Left kidney (tissue), 8 donors: ENCODE measurements at places on chromosomes 7 and 10.

DNA sequence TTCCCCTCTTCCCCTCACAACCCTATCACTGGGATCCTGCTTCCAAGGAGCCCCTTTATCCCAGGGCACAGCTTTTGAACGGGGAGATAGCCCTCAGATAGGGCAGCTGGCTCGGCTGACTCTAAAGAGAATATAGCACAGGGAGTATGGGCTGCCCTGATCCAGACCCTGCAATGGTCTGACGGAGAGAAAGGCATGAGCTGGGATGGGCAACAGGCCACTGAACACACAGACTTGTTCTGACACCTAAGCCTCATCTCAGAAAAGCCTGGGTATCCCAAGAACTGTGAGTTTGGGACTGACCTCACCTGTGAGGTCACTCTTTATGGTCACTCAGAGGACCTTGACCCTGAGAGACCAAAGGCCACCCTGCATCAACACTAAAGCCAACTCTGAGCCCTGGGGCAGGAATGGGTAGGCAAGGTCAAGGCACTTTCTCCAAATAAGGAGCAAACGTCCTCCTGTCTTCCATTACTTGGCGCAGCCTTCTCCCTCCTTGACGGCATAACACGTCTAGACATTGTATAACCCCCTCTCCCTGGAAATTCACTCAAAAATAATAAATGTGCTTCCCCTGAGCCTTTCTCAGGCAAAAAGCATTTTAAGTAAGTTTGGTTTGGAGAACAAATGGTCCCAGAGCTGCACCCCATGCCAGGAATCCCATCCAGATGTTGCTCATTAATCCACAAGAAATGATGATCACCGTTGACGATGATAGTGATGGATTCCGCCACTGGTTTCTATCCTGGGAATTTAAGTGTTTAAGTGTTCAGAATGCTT is 8.2 kb upstream of the LRRC18 start:
- DNase-seq: no peak

DNA sequence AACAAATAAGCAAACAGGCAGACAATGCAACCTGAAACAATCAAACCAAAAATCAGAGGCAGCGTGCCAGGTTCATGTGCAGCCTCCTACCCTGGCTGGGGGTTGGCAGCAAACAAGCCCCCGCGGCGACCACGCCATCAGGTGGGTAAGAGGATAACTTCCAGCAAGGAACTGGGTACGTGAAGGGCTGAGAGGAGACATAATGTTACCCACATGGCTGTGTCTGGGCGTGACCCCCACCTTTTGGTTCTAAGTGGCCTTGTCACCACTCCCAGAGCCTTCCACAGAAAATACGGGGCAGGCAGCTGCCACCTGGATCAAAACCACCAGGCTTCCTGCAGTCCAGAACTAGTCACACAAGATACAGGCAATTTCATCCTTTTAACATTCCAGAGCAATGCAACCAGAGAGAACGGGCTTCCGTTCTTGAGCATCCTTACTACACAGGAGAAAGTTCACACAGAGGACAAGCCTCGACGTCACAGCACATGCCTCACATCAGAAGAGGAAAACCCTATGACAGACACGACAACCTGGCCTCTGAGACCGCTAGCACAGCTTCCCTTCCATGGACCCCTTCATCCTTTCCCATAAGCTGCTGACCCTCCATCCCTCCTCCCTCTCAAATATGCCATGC is 171.0 kb downstream of the GRID1 start:
- DNase-seq: no peak

- no peak for DNase-seq
These were observed 145.0 kb downstream of the PARD3 start for GRCh38 chr10:34670081-34670480.

- no peak for DNase-seq
These were observed 486.3 kb upstream of the PCDH15 start for GRCh38 chr10:55287346-55287745.

GRCh38 chr10:96671211-96671890 is 49.0 kb downstream of the PIK3AP1 start:
- DNase-seq: no peak

DNA sequence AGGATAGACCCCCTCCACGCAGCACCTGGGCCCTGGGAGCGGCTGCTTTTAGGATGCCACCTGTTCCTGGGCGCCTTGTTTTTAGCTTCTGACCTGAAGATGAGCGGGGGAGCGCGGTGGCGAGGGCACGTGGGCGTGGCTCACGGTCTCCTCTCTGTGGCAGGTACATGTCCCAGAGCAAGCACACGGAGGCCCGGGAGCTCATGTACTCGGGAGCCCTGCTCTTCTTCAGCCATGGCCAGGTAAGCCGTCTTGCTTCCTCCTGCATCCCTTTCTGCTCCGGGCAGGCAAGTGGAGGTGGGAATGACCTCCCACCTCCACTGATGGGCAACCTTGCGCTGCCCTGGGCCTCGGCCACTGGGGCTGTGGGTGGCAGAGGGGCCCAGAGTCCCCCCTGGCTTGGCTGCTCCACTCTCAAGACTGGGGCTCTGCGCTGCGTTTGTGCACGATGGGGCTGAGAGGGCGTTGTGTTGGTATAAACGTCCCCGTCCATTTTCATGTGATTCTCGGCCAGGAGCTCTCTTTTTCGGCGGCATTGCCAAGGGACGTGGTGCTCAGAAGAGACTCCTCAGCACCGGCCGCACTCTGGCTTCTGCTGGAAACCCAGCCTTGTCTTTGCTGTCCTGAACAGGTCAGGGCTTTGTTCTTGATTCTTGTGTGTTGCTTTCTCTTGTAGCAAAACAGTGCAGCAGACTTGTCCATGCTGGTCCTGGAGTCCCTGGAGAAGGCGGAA is 9.7 kb downstream of the GET4 start:
- DNase-seq: no peak

DNA sequence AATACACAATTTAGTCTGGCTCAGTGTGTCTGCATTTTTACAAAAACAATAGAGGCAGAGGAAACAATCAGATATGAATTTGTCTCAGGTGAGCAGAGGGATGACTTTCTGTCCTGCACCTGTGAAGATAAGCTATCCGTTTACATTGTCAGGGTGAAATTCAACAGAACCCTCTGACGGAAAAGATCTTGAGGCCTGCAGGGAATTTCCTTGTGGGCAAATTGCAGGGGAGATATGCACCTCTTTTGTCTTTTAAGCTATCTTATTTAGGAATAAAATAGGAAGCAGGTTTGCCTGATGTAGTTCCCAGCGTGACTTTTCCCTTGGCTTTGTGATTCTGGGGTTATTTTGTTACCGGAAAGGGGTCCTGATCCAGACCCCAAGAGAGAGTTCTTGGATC is 325.1 kb downstream of the GALNT17 start:
- no peak for DNase-seq

DNA sequence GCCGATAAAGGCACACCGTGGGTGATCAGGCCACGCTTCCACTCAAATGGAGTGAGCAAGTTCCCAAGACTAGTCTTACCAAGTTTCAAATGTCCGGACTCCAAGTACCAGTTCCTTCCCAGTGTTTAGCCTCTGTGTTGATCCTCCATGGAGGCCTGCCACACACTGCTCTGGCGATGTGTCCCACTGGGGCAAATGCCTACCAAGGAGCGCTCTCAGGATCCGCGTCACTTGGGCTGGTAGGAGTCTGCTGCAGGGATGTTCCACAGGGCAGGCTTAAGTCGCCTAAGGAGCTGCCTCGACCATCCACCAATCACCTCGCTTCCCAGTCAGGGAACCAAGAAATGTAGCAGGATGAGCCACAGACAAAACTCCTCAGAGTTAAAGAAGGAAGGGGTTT is 17.4 kb upstream of the MRLN start:
- no peak for DNase-seq

DNA sequence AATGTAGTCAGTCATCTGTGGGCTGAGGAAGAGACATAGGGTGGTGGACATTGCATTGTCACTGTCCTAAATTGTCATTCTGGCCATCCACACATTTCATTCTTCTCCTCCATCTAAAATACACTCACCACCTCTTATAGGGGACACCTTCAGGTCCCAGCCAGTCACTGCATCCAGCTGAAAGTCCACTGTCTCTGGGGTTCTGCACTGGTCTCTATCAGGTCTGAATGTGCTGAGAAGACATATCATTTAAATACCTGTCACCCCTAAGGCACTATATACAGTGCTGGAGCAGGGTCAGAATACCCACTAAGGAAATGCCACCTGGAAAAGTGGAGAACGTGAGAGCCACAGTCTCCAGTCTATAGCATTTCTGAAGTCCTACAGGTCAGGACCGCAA is 29.6 kb downstream of the SH2D4B start:
- no peak for DNase-seq

DNA sequence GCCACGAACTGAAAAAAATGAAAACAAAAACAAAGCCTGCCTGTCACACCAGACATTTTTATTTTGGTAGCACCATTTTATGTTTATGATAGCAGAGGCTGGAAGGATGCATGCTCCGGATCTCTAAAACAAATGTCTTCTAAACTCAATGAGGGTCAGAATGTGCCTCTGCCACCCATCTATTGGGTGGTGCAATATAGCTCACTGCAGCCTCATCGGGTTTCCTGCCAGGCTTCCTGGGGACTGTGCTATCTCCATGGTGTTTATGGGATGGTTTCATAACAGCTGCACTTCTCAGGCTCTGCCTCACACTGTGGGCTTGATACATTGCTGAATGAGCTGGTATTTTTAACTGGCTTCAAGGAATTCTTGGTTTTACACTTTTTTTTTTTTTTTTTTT is 94.4 kb downstream of the ITIH5 start:
- DNase-seq: no peak

- no peak for DNase-seq
These were observed 32.8 kb downstream of the CPVL start for GRCh38 chr7:29113384-29114102.

DNA sequence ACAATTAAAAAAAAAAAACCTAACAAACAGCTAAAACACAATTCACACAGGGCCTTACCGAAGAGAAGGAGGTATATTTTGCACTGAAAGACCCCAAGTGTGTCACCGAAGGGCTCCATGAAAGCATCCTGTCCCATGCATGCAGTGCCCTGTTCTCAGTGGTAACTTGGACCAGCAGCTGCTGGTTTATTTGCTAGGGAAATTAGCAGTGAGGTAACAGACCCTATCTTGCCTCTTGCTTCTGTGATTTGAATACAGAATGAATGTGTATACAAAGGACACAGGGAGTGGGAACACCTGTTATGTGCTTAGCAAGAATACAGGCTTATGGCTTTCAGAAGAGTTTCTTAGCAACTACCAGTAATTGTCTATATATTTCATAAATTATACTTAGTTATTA is at the start of gene HEPACAM2:
Gene HEPACAM2, minus strand, starts transcription at position 160 of the 400 bp plus-strand sequence.
- DNase-seq: no peak

DNA sequence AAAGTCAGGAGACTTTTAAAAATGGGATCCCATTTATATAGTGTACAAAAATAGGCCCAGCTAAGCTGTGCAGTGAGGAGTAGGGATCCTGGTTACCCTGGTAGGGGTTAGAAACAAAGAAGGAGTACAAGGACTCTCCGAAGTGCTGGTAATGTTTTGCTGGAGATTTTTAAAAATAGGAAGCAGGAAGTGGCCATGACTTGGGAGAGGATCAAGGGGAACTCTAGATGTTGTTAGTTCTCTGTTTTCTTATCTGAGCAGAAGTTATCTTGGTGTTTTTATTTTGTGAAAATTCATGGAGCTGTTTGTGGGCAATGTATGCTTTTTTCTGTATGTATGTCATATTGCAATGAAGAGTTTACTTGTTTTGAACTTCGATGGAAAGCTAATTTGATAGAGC is 373.9 kb downstream of the SFMBT2 start:
- no peak for DNase-seq

- DNase-seq: no peak
These were observed 9.7 kb downstream of the CREM start for GRCh38 chr10:35136263-35136815.
